ENCODE measurements at places on chromosomes 4 and X.

- H3K36me3 ChIP-seq = peaks cover 15% of the 10 kb centered on the region
- H3K27ac ChIP-seq = no peak overlapping the region
- DNase-seq = no peak
- no peaks in the 10 kb centered on the region for H3K4me1 ChIP-seq
Measured at GRCh38 chr4:6825403-6825802, 42.9 kb downstream of the KIAA0232 start.

GRCh38 chrX:87895421-87895820, 377.8 kb downstream of the KLHL4 start:
- H3K36me3 ChIP-seq = no peaks in the 10 kb centered on the region
- DNase-seq = no peak
- no peak overlapping the region for H3K4me3 ChIP-seq
- no peak overlapping the region for H3K27ac ChIP-seq
- H3K27me3 ChIP-seq = no peaks in the 10 kb centered on the region
- no peaks in the 10 kb centered on the region for H3K4me1 ChIP-seq

- no peak overlapping the region for H3K4me3 ChIP-seq
- DNase-seq = no peak
- no peaks in the 10 kb centered on the region for H3K36me3 ChIP-seq
- no peaks in the 10 kb centered on the region for H3K27me3 ChIP-seq
- H3K27ac ChIP-seq = no peak overlapping the region
Measured at GRCh38 chr4:47696823-47697222, 141.0 kb downstream of the CORIN start.

- no peak overlapping the region for H3K27ac ChIP-seq
- H3K27me3 ChIP-seq = no peaks in the 10 kb centered on the region
- H3K4me3 ChIP-seq = no peak overlapping the region
- DNase-seq = no peak
- H3K4me1 ChIP-seq = no peaks in the 10 kb centered on the region
Measured at GRCh38 chrX:16678689-16679088, 28.7 kb downstream of the S100G start.

GRCh38 chr4:40881851-40882250, 132.1 kb downstream of the NSUN7 start:
- DNase-seq = no peak
- H3K27ac ChIP-seq = no peak overlapping the region
- no peaks in the 10 kb centered on the region for H3K27me3 ChIP-seq
- no peaks in the 10 kb centered on the region for H3K36me3 ChIP-seq
- H3K4me3 ChIP-seq = no peak overlapping the region

DNA sequence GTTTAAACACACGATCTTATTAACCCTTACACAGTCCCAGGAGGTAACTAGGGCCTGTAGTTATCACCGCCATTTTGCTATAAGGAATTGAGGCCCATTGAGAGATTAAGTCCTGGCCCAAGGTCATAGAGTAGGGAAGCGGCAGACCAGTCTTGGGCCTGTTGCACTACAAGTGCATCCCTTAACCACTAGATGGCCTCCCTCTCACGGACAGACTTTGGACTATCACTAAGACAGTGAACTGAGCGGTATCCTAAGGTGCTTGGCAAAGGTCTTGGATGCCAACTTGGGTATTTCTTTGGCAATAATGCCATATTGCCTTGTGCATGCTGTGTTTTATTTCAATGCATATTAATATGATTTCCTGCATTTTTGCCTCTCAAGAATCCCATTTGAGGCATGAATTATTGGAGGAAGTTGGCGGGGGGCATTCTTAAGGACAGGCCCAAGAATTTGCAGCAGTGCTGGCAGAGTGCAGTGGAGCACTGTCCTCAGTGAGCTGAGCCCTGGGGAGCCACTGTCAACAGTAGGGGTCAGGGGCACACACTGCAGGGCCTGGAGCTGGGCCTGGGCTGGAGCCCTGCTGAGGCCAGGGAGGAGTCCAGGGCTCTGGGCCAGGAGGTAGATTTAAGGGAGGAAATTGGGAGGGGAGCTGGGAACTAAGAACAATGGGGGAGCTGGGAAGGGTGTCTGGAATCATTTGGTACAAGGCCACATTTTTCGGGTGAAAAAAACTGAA, 147.4 kb downstream of the SMIM20 start:
- DNase-seq = no peak
- no peaks in the 10 kb centered on the region for H3K4me1 ChIP-seq
- no peaks in the 10 kb centered on the region for H3K27me3 ChIP-seq
- H3K27ac ChIP-seq = no peak overlapping the region

GRCh38 chrX:41001327-41001726, 83.9 kb upstream of the USP9X start:
- H3K4me3 ChIP-seq = no peak overlapping the region
- H3K27me3 ChIP-seq = no peaks in the 10 kb centered on the region
- DNase-seq = no peak
- no peak overlapping the region for H3K27ac ChIP-seq
- no peaks in the 10 kb centered on the region for H3K36me3 ChIP-seq

GRCh38 chr4:139239127-139239772, 40.8 kb downstream of the MGARP start:
- H3K27ac ChIP-seq = no peak overlapping the region
- no peaks in the 10 kb centered on the region for H3K27me3 ChIP-seq
- H3K4me3 ChIP-seq = no peak overlapping the region

DNA sequence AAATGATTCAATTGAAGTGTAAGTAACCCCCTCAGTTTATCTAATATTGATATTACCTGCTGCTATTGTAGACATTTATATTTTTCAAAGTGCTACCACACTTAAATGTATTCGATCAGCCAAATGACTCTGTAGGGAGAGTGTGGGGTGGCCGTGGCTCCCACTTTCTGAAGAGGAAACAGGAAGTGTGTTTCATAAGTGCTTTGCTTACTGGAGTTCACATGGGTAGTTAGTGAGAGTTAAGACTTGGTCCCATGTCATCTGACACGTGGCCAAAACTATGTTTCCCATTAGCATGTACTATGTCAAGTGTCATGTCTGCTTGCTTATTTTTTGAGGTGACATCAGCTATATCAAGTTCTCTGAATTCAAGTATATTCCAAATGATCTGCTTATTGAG, 308.1 kb upstream of the GATB start:
- no peaks in the 10 kb centered on the region for H3K36me3 ChIP-seq
- H3K4me1 ChIP-seq = peaks cover 4% of the 10 kb centered on the region
- no peak for DNase-seq
- H3K27ac ChIP-seq = no peak overlapping the region

DNA sequence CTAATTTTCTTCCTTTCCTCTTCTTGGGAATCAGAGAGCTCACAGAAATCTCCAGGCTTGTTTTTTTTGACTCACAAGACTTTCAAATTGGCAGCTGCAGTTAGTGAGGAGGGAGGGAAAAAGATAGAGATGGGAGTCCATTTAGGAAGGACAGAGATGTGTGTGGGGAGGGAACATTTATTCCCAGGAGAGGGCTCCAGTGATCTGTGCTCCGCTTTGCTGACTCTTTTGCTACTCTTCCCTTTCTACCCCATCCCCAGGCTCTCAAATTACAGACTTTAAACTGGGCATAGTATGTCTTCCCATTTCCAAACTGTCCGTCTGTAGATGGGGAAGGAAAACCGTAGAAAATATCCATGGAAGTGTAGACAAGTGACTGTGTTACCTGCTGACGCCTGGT, 39.1 kb upstream of the UCP1 start:
- H3K4me3 ChIP-seq = no peak overlapping the region
- H3K36me3 ChIP-seq = no peaks in the 10 kb centered on the region
- H3K27ac ChIP-seq = no peak overlapping the region
- no peak for DNase-seq
- H3K27me3 ChIP-seq = no peaks in the 10 kb centered on the region

GRCh38 chrX:7889680-7890079, 37.5 kb downstream of the PNPLA4 start:
- DNase-seq = no peak
- no peaks in the 10 kb centered on the region for H3K4me1 ChIP-seq
- H3K27me3 ChIP-seq = no peaks in the 10 kb centered on the region
- no peaks in the 10 kb centered on the region for H3K36me3 ChIP-seq
- H3K4me3 ChIP-seq = no peak overlapping the region

DNA sequence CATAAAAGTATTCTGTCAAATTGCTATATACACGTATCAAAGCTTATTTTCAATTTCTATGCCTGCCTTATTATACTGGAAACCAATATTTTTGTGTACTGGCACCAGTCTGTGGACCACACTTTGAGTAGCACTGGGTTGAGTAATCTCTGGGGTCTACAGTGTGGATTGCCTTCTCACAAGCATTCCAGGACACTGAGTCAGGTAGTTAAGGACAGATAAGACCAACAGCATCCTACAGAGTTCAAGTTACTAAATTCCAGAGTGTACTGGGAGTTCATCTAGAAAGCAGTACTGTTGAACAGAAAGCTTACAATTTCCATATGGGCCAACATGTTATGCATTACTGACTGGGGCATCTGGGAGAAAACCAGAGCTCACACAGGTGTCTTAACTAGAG, 61.8 kb downstream of the VMA21 start:
- no peak for DNase-seq
- H3K36me3 ChIP-seq = no peaks in the 10 kb centered on the region
- H3K4me3 ChIP-seq = no peak overlapping the region
- H3K4me1 ChIP-seq = no peaks in the 10 kb centered on the region
- H3K27ac ChIP-seq = no peak overlapping the region

DNA sequence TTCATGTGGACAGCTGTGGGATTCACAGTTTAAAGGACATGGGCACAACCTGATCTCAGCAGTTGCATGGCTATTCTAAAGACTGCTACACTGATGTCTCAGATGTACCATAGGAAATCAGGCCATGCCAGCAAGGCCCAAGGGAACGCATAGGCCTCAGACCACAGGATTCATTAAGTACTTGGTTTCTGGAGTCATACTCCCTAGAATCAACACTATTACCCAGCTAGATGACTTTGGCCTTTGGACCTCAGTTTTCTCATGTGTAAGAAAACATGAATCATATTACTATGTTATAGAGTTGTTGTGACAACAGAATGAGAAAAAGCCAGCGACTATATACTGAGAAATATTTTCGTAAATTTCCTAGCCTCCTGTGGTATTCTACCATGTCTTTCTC, 67.9 kb downstream of the NHS start:
- H3K4me1 ChIP-seq = peaks cover 5% of the 10 kb centered on the region
- no peak overlapping the region for H3K27ac ChIP-seq
- no peaks in the 10 kb centered on the region for H3K36me3 ChIP-seq
- H3K27me3 ChIP-seq = no peaks in the 10 kb centered on the region

GRCh38 chr4:168577624-168578023, 80.8 kb downstream of the PALLD start:
- no peaks in the 10 kb centered on the region for H3K36me3 ChIP-seq
- H3K27me3 ChIP-seq = peaks cover 33% of the 10 kb centered on the region

- no peaks in the 10 kb centered on the region for H3K36me3 ChIP-seq
- peak overlapping the region; percentile 72 for H3K27ac ChIP-seq
- H3K27me3 ChIP-seq = no peaks in the 10 kb centered on the region
- H3K4me1 ChIP-seq = peaks cover 63% of the 10 kb centered on the region
Measured at GRCh38 chr4:1851575-1852410, 4.2 kb downstream of the LETM1 start.

- no peaks in the 10 kb centered on the region for H3K4me1 ChIP-seq
- no peaks in the 10 kb centered on the region for H3K27me3 ChIP-seq
- peaks cover 36% of the 10 kb centered on the region for H3K36me3 ChIP-seq
- no peak for DNase-seq
- H3K27ac ChIP-seq = no peak overlapping the region
Measured at GRCh38 chrX:9897761-9898161, 69.4 kb upstream of the CLDN34 start.

DNA sequence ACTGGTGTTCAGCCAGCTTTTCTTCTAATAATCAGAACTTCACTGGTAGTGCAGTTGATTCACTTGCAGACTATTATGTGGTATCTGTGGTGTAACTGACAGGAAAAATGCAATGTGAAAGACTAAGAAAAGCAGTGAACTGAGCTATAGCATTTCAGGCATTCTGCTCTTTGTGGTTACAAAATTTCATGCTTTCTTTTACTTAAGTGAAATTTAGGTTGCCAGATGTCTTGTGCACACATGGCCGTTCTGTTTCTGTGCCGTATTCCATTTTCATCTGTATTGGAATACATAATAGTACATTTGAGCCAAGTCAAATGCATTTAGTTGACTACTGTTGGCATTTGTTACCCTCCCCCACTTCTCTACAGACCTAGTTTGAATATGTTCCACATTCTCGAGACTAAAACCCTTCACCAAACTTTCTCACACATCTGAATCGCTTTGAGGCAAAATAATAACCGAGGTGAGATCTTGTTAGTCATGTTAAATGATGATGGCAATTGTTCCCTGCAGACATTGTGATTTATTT, 8.2 kb downstream of the RTL3 start:
- no peaks in the 10 kb centered on the region for H3K27me3 ChIP-seq
- H3K4me1 ChIP-seq = no peaks in the 10 kb centered on the region
- DNase-seq = no peak
- H3K4me3 ChIP-seq = no peak overlapping the region

- no peak overlapping the region for H3K4me3 ChIP-seq
- no peaks in the 10 kb centered on the region for H3K27me3 ChIP-seq
- H3K27ac ChIP-seq = peak overlapping the region; percentile 78
Measured at GRCh38 chrX:15749642-15750610, 11.9 kb downstream of the CA5B start.

DNA sequence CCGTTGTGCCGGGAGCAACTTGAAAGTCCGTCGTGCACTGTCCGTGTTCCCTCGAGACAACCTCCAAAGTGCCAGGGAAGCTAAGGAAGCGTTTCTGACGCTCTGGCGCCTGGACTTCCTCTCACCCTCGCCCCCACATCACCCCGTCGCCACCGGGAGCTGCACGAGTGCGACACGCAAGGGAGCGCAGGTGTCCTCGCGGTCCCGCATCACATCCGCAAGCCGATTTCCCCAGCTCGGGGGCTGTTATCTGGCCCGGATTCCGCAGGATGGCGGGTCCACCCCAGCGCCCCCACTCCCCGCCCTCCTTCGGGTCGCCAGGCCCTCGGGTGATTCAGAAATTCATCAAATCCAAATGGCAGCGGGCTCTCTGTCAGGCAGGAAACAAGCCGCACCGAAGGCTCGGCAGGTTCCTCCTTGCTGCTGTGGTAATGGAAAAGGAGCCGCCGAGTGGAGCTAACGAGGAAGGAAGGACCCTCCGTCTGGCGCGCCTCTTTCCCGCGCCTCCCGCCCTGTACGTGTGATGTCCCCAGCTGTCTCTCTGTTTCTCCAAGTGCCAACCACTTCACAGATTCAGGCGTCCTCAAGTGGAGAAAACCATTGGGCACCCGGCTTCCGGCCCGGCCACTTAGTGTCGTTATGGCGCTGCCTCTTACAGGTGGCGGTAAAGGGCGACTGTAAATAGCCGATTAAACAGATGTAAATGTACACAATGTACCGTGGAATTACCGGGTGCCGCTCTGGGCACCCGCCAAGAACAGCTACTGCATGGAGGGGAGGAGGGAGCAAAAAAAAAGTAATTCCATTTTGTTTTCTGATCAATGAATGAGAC, 921 bp upstream of the SETD7 start:
- peak; percentile 11 for DNase-seq
- H3K4me3 ChIP-seq = peak overlapping the region; percentile 97
- H3K27me3 ChIP-seq = no peaks in the 10 kb centered on the region
- peaks cover 7% of the 10 kb centered on the region for H3K4me1 ChIP-seq
- H3K27ac ChIP-seq = peak overlapping the region; percentile 99
- no peaks in the 10 kb centered on the region for H3K36me3 ChIP-seq

DNA sequence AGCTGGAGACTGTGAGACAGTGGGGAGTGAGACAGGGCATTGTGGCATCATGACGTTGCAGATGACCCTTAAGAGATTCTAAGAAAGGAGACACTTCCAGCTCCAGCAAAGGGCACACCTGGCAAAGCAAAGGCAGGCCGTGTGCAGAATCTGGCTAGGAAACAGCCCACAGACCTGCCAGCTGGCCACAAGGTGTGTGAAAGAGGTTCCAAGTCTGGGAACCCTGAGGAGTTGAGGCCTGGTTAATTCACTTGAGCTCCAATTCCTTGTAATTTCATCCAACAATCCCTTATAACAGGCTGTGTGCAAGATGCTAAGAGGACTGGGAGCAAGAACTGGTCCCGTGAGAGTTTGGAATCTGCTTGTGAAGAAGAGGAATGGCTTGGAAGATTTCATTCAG, 72.8 kb upstream of the FAM9A start:
- no peaks in the 10 kb centered on the region for H3K4me1 ChIP-seq
- no peak overlapping the region for H3K4me3 ChIP-seq
- no peak for DNase-seq
- H3K27ac ChIP-seq = no peak overlapping the region
